ENCODE measurements at places on chromosomes 6 and 20. TPM values are rescaled to one million over a fixed set of nuclear protein-coding genes. Genes with fewer than 3 reads are reported as not detected.

The IL20RA gene
- total RNA-seq, result not detected

The UBD gene
- total RNA-seq, result not detected

The HCK gene
- not detected for total RNA-seq

The UNC93A gene
- not detected for total RNA-seq

The SPATA25 gene
- total RNA-seq, result not detected

The SIRPG gene
- not detected for total RNA-seq

The CGA gene
- 0.67 TPM for total RNA-seq

The C6orf163 gene
- total RNA-seq, result 1.2 TPM

The KIF6 gene
- total RNA-seq, result not detected

The FRK gene
- total RNA-seq, result 6.9 TPM

The SOBP gene
- 0.59 TPM for total RNA-seq

The ELOVL2 gene
- total RNA-seq, result 2.7 TPM

The TXLNB gene
- not detected for total RNA-seq

The RPS21 gene
- 1,943 TPM for total RNA-seq

The OPN5 gene
- total RNA-seq, result not detected

DNA sequence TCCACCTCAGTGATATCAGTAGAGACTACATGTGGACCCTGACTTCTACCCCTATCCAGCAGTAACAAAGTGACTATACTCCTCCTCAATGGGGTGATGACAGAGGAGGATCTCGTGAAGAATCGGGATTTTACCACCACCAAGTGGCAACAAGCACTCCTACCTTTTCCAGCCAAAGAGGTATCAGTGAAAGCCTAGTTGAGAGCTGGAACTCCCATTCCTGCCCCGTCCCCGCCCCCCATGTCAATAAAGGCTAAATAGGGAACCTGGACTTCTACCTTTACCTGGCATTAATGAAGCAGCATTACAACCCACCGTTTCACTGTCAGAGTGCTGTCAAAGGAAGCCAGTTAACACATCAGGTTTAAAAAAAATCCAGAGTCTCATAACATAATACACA lies 45.3 kb downstream of the RNF24 start:
- no peak for DNase-seq

GRCh38 chr6:13763740-13764381 lies 50.5 kb downstream of the MCUR1 start:
- DNase-seq, result no peak

GRCh38 chr6:2021713-2022125 lies 223.7 kb downstream of the GMDS start:
- no peak for DNase-seq

DNA sequence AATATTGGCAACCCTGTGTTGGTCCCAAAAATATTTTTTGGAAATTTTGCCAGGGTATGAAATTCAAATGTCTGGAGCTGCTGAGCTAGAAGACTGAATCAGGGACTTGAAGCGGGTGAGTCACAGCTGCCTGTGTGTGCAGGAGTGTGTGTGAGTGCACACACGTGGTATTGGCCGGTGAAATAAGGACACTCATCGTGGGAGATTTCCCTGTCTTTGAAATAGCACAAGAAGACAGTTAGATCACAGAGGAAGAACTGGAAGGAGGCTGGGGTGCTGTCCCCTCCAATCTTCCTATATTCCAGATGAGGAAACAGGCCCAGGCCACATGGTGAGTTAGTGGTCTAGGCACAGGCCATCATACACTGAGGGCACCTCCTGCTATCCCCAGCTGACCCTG lies 123.8 kb upstream of the MLN start:
- no peak for DNase-seq

- DNase-seq, result no peak
Measured at GRCh38 chr6:69162811-69163210, 527.7 kb downstream of the ADGRB3 start.

GRCh38 chr6:167979436-167980139 lies 17.9 kb upstream of the KIF25 start:
- DNase-seq, result no peak

DNA sequence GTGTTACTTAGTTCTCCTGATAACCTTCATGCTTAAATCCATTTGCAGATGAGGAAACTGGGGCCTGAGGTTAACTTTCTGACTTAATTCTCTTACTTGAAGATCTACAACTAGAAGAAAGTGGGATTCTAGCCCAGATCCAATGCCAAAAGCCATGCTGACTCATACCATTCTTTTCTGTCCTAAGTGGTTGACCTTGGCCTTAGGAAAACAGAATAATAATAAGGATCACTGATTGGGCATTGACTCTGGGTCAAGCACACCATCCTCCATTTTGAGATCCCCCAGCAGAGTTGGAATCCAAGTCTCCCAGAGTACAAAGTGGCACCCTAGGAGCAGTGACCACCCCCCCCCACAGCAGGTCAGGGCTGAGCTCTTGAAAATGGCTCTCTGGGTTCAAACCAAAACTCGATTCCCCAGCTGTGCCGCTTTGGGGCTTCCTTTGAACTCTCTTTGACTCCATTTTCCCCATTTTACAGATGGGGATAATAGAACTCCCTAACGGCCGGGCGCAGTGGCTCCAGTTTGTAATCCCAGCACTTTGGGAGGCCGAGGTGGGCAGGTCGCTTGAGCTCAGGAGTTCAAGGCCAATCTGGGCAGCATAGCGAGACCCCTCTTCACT lies 12.8 kb upstream of the ZNF217 start:
- no peak for DNase-seq

GRCh38 chr6:155448668-155449449 lies 6.8 kb downstream of the NOX3 start:
- DNase-seq, result no peak

DNA sequence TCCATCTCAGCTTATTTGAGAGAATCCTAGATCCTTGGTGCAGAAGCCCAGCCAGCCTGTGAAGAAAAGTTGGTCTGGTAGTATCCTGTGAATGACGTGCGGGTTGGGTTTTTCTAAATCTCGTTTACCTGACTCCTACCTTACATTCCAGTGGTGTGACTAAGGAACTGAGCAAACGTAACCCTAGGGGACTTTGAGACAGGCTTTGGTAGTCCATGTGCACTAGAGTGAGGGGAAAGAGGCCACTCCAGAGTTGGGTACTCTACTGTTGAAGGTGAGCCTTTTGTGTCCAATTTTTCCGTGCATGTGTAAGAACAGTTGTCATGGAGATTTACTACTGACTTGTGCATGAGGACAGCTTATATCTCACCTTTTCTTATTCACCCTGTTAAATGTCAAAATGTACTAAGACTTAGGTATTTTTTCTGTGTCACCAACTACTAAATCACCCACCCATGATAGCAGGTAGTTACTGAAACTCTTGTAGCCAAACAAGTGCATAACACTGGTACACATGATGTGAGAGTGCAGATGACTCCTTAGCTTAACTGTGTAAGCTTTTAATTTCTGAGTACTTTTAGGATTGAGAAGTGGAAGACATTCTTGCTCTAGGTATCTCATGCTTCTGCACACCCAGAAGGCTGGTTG lies 26.3 kb upstream of the PLCG1 start:
- DNase-seq, result no peak

DNA sequence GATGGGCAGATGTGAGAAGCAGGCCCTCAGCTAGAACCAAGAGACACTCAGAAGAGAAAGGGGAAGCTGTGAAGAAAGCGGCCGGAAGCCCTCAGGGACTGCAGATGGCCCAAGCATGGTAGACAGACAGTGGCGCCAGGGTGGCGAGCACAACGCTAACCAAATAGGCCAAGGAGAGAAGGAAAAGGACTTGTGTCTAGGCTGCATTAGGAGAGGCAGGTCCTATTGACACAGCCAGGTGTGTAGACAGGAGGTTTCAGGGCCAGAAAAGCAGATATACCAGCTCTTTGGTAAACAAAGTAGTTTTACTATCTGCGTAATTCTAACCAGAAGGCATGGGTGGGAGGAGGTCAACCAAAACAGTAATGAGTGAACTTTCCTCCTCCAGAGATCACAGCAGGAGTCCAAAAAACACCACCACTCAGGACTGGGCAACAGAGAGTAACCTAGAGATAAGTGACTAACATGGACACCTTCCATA lies 15.8 kb upstream of the MAP7 start:
- no peak for DNase-seq

DNA sequence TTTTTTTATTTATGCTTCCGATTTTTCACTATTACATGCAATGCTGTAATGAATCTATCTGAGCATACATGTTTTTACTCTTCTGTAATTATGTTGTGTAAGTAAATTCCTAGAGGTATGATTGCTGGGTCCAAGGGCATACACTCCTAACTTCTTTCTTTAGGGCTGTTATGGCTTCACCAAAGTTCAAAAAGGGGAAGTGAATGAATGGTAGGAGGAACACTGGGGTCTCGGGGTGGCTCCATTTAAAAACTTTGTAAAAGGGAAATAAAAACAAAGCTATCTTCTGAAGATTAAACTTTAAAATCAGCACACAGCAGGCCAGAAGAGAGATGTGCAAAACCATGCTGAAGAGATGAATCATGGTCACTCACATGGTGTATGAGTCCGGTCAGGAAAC lies 289.1 kb upstream of the SUPT3H start:
- no peak for DNase-seq

- DNase-seq, result no peak
Measured at GRCh38 chr6:126475449-126475848, 135.5 kb downstream of the CENPW start.

DNA sequence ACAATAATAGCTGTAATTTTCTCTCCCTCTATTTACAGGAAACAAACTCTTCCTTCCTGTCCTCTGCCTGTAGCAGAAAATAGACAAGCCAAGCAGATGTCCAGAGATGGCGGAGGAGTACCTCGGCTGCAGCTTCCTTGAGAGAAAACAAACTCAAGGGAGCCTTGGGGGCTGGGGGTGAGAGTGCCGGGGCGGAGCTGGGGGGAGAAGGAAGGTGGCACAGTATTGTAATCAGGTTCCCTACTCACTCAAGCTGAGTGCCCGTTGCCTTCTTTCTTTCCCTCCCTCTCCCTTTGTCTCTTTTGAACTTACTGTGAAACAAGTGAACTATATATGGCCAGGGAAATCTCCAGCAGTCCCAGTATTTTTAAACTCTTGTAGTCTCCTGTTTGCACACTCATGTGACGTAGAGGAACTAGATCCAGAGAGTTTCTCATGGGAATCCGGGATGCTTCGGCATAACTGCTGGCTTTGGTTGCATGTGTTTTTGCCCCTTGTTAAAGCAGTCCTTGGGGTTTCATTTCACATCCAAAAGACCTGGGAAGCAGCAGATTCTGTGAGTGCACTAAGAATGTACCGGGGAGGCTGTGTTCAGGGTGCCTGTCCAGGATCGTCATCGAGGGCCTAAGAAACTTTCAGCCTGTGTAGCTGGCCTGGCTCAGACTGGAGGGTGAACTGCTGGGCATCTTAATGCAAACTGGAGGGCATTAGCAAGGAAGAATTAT lies 44.6 kb upstream of the HDDC2 start:
- no peak for DNase-seq

- no peak for DNase-seq
Measured at GRCh38 chr6:129523816-129524215, 186.2 kb downstream of the ARHGAP18 start.

DNA sequence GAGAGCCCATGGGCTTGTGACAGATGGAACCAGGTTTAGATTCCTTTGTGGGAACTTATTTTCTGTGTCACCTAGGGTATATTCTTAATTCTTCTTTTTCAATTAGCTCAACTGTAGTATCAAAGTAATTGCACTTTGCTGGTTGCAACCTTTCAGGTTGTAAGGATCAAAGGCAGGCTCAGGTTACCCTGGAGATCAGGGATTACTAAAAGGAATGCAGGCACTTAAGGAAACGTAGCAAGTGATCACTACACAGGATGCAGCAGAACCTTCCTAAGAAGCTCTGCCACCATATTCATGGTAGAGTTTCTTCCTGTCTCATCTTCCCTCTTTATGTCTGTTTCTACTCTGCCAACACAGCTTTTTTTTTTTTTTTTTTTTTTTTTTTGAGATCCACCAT lies 133.2 kb upstream of the JAG1 start:
- no peak for DNase-seq

- DNase-seq, result no peak
Measured at GRCh38 chr20:49725694-49726093, 12.0 kb upstream of the B4GALT5 start.

GRCh38 chr6:12175626-12176025 lies 114.5 kb upstream of the EDN1 start:
- DNase-seq, result no peak

DNA sequence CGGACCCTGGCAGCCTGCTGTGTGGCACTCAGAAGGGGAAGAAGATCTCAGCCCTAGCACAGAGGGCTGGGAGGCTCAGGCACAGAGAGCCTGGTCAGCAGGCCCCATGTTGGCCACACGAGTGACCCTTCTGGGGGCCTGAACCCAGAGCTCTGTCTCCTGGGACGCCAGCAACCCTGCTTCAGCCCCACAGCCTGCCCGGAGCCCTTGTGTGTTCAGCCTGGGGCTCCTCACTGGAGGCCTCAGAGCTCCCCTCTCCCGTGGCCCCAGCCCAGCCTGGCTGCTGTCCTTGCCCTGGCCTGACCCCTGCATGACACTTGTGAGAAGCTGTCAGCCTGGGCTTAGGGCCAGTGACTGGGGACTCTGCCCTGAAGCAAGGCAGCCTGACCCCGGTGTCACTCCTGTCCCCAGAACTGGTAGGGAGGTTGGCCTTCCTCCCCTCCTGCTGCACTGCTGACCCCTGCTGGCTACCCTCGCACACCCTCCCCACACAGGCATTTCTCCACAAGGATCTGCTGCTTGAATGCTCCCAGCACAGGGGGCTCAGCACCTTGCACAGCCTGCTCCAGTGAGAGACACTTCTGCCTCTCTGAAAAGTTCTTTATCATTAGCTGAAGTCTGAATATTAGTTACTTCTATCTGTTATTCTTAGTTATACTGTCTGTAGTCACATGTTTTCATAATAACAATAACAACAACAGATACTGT lies 15.4 kb upstream of the IP6K3 start:
- DNase-seq, result peak; percentile 26

GRCh38 chr20:61436283-61436666 lies 184.2 kb downstream of the CDH4 start:
- no peak for DNase-seq

DNA sequence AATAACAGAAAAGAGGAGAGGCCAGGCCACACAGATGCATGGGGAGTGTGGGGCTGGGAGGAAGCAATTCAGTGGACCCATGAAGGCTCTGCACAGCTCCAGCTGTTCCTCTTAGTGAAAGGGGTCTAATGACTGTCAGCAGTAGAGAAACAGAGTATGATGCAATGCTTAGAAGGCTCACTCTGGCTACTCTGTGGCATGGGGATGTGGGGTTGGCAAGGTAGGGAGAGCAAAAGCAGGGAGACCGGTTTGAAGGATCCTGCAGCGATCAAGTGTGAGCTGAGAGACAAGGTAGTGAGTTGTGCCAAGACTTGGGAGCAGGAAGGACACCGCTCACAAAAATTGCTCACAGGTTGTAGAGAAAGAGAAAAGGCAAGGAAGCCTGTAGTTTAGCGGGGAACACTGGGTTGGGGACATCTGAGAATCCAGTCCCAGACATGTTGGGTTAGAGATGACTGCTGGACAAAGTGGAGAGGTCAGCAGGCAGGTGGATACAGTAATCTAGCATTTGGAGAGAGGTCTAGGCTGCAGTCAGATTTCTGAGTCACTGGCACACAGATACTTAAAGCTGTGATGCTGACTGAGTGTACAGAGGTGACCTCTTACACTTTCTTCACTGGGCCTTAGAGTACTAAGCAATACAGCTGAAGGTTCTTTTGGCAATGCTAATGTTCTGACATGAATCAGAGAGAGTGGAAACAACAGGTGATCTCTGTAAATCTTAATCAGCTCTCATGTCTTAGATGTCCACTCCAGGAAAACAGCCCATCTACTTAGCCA lies 27.1 kb downstream of the NAPB start:
- no peak for DNase-seq

Data from NCI-H460 (cell line).